ENCODE measurements at places on chromosomes 7 and 10.
A peak's percentile ranks its signal among the peaks of the same experiment; 100 is the strongest.

DNA sequence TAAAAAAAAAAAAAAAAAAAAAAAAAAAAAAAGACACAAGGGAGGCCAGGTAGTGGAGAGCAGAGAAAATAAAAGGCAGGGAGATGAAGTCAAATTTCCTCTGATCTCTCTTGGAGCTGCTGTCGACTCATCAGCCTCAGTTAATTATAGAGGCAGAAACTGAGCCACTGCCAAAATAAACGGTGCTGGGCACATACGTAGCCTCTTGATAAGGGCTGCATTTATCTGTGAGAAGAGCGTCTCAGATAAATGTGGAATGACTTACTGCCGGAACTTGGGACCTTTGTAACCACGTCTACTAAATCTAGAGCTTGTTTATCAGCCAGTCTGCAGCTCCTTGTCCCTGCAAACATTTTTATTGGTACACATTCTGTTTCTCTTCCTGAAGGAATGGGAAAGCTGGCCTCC lies 162.3 kb downstream of the BAMBI start:
- DNase-seq: peak; percentile 78

GRCh38 chr7:24949884-24950283 lies 30.1 kb downstream of the OSBPL3 start:
- DNase-seq: no peak

- no peak for DNase-seq
Measured at GRCh38 chr7:100865938-100866728, 1.1 kb upstream of the TRIP6 start.

- no peak for DNase-seq
Measured at GRCh38 chr7:158955146-158955870, 99.0 kb downstream of the DYNC2I1 start.

DNA sequence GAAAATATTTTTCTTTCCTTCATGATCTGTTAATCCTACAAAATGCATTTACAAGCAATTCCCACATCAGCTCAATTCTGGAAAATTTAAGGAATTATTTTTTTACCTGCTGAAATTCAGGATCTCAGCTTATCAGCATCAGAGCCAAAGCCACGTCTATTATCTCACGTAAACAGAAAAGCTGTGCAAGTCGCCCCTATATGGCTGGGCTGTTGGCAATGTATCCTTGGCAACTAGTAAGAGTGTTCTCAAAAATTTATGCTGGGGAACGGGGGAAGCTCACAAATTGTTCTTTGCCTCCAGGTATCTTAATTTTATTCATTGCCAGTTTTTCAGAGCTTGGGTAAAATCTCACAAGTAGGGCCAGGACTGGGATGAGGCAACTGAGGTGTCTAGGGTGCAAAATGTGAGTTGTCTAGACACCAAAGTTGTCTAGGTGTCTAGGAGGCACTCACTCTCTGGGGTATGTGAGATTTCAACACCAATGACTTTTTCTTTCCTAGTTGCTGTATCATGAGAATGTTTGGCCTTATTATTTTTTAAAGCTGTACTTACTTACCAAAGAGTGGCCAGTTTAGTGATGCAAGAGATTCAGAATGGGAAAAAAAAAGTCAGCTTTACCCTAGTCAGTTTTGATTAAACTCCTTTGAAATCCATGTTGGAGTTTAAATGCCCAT lies 5.1 kb downstream of the GSTO2 start:
- DNase-seq: no peak

DNA sequence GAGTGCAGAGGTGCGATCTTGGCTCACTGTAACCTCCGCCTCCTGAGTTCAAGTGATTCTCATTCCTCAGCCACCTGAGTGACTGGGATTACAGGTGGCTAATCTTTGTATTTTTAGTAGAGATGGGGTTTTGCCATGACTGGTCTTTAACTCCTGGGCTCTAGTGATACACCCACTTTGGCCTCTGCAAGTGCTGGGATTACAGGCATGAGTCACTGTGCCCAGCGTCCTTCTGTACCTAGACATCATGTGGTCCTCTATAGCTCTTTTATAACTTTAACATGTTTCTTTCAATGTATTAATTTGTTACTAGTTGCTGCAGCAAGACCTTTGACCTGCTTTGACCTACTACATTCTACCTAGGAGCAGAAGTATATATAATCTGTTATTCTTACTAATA lies 38.7 kb upstream of the BICC1 start:
- DNase-seq: no peak

GRCh38 chr7:150003304-150003810 lies 129.6 kb downstream of the ATP6V0E2 start:
- DNase-seq: no peak
